Frontal cortex (tissue), 4 donors: ENCODE measurements at places on chromosomes 5 and 9. TPM values are rescaled to one million over a fixed set of nuclear protein-coding genes. Genes with fewer than 3 reads are reported as not detected.

DNA sequence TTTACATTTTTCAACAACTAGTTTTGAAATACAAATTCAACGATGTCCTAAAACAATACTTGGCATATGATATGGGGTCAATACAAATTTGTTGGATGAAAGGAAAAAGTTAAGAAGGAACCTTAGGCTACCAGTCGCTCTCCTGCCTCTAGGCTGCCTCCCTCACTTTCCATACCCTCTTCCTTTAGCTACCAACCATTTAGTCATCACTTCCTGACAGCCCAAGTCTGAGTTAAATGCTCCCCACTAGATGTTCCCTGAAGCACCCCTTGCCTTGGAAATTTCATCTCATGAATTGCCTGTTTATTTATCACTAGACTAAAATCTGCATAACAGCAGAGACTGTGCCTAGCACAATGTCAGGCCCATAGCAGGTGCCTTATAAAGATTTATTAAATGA is 2.7 kb upstream of the LARS1 start:
- DNase-seq = no peak

- DNase-seq = no peak
Measured at GRCh38 chr9:18707061-18707461, 233.1 kb downstream of the ADAMTSL1 start.

DNA sequence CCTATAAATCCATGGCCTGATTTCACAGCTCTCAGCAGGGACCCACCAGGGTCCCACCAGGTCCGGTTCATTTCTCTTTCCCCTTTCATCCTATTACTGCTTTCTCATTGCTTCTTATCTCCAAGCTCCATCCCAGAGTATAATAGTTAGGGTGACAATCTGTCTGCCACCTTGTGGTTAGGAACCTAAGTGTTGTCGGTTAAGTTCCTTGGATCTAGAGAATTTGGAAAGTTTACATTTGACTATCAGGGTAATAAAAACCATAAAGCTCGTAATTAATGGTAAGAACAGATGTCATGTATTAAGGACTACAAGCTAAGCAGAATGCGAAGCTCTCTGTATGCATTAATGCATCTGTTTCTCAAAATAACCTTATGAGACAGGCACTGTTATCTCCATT is 259.1 kb downstream of the SH3GL2 start:
- DNase-seq = no peak

GRCh38 chr9:129623331-129623730 is 2.4 kb upstream of the C9orf50 start:
- no peak for DNase-seq

Gene KYAT1
- total RNA-seq = 9.8 TPM

DNA sequence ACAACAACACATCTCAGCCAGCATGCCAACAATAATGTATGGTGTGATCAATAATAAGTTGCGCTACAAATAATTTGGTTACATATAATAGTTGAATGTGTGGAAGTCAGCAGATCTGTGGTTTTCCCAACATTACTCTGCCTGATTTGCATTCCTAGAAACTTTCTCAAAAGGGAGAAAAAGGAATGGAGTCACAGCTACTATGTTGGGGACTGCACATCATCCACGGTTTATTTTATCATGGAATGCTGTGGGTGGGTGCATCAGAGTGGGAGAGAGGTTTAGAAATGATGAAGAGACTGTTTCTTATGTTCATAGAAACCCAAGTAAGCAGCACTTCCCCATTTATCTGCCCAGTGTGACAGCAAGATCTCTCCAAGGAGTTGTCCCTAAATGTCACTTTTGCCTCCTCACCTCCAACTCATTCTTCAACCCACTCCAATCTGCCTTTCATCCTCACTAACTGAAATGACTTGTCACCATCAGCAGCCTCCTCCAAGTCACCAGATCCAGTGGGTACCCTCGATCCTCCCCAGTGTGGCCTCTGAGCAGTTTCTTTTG is 2.8 kb upstream of the SPOCK1 start:
- no peak for DNase-seq

- no peak for DNase-seq
Measured at GRCh38 chr5:73693573-73694061, 67.6 kb downstream of the ARHGEF28 start.

Gene CLINT1
- 56.3 TPM for total RNA-seq

- no peak for DNase-seq
Measured at GRCh38 chr5:166865206-166865605, 1426.2 kb upstream of the WWC1 start.

GRCh38 chr5:180287404-180287803 is 4.5 kb downstream of the MAPK9 start:
- DNase-seq = no peak

GRCh38 chr5:173664154-173664526 is 47.7 kb upstream of the BOD1 start:
- no peak for DNase-seq

Gene GLIPR2
- total RNA-seq = 8.6 TPM

- DNase-seq = no peak
Measured at GRCh38 chr5:150623152-150623877, 17.1 kb upstream of the SYNPO start.

Gene PCDHGA4
- 5.7 TPM for total RNA-seq

- DNase-seq = no peak
Measured at GRCh38 chr9:133056533-133056932, 5.2 kb upstream of the CEL start.

GRCh38 chr5:110802998-110803397 is 64.2 kb downstream of the SLC25A46 start:
- DNase-seq = no peak

GRCh38 chr5:144800169-144800568 is 629.5 kb downstream of the KCTD16 start:
- DNase-seq = no peak

DNA sequence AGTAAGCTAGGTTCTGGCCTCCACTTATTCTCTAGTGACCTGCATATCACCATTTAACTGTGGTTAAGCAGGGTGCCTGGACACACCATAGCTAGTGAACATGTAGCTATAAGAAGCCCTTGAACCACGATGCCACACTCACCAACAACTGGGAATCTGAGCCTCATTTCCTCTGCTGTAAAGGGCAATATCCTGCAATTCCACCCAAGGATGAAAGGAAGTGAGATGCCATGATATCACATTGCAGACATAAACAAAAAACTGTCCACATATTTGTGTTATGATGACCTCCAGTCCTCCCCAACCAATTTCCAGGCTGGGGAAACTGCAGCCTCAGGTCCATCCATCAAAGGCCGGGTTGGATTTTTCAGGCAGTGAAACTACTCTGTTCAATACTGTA is 10.4 kb downstream of the TNIP1 start:
- no peak for DNase-seq

GRCh38 chr9:110133059-110133458 is 74.9 kb downstream of the C9orf152 start:
- no peak for DNase-seq

- no peak for DNase-seq
Measured at GRCh38 chr5:38453921-38454320, 102.5 kb downstream of the LIFR start.

DNA sequence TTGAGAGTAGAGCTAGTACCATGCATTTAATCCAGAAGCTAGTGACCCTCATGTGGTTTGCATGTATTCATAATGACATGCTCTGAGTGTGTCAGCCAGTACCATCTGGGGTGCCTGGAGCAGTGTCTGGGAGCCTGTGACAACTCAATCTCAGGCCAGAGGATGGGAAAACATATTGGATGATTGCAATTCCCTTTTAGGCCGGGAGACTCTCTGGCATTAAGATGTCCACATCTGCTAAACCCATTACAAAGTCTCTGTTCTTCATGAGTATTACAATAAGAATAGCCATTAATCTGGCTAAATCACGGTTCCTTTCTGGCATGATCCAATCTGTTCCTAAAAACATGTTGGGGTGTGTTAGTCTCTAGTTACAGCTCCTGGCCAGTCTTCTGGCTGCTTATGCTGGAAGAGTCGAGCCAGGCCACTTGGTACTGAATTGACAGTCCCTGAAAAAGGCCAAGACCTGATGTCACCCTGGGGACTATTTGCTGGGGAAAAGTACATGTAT is 475.7 kb downstream of the ENC1 start:
- DNase-seq = no peak
